Hippocampal formation (tissue), 2 donors: ENCODE measurements at places on chromosomes 13 and 19.
A peak's percentile ranks its signal among the peaks of the same experiment; 100 is the strongest.

DNA sequence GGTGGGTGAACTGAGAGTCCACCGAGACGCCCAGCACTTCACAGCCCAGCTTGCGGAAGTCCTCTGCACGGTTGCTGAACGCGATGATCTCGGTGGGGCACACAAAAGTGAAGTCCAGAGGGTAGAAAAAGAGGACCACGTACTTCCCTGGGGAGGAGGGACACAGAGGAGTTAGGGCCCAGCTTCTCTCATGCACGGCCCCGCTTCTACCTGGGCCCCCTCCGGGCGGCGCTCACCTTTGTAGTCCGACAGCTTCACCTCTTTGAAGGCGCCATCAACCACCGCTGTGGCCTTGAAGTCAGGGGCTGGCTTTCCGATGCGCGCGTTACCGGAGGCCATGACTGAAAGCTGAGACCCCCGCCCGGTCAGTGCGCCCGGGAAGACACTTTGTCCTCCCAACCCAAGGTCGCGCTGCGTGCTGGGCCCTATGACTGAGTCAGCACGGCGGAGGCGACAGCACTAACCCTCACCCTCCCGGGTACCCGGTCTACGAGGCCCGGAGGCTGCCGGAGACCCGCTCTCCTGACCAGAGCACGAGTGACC lies 606 bp downstream of the PRDX2 start:
- no peak for DNase-seq

GRCh38 chr19:31340042-31341025 lies 8.9 kb downstream of the TSHZ3 start:
- DNase-seq, result no peak

- no peak for DNase-seq
Measured at GRCh38 chr19:39132344-39132969, 6.9 kb downstream of the PAK4 start.

DNA sequence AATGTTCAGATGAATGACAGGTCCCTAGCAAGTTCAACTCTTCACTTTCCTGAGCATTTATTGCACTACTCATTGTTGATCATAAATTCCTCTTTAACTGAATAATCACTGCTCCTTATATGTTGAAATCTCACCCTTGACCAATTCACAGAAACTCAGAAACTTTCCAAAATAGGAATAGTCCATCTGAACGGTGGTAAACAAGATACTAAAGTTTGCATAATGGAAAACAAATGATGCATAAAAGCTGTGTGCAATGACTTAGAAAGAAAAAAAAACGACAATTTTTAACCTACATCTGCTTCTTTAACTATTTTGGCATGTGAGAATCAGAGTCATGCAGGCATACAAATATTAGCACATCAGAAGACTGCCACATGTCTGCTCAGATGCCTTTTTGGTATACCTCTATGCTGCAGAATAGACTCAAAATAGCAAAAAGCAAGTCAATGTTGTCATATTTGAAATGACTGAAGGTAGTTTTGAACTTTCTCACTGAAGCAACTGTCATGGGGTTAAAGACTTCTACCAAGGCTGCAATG lies 34.8 kb downstream of the SLC10A2 start:
- DNase-seq, result no peak

DNA sequence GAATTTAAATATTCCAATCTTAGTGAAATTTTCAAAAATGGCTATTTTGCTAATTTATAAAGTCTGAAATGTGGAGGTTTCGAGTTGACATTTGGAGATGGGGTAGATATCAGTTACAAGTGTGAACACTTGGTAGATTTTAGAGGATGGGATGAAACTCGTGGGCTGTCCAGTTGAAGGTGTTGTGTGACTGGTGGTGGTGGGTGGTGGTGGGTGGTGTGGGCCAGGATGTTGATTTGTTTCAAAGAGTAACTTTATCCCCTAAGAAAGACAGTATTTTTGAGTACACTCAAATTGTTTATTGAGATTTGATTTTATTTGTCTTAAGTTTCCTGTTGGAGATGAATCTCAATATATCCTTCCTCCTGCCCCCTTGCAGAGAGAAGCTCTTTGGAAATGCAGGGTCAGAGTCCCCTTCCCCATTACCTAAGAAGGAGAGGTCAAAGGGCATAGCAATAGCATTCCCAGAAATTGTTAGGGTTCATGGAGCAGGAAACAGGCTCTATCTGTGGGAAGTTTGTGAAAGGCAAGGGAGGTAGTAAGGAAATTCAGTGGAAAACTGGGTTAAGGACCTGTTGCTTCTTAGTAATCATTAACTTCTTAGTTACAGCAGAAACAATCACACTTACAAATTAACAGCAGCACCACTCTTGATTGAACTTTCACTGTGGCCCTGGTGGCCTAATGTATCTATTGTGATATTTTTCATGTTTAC lies 133.6 kb upstream of the RNF113B start:
- no peak for DNase-seq

DNA sequence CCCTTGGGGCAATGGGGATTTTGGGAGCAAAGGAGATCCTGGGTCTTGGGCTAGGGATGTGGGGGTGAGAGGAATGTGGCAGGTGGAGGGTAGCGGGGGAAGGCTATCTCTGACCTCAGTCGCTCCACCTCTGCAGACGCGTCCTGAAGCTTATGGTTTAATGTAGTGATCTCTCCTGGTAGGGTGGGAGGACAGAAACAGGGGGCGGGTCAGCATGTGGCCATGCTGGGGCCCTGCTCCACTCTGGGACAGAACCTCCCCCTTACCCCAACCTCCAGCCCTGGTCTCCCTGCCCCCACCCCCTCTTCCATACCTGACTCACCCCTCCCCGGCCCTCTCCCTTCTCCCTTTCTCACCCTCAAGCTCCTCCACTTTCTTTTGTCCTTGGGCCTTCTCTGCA lies 1.4 kb downstream of the BST2 start:
- DNase-seq, result no peak

DNA sequence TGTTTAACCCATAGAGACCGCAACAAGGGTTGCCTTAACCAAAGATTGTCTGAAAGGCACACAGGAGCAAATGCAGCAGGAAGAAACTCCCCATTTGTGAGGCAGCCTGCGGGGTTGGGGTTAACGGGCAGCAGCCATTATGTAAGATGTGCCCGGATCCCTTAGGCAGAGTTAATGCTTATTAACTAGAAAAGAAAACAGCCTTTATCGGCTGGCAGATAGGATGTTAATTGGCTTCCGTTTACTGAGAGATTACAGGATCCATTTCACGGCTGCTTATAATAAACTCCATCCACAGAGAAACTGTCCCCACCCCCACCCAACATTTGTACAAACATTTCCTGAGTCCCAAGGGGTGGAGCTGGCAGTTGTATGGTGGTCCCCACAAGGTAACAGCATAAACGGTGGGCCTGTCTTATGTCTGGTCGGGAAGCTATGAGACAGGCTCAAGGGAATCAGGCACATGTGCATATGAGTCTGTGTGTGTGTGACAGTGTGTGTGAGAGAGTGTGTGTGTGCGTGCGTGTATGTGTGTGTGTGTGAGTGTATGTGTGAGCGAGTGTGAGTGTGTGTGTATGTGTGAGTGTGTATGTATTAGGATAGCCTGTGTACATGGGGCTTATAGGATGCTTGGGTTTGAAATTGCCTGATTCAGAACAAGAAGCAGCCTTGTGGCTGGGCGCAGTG lies 10.5 kb downstream of the SLC25A42 start:
- no peak for DNase-seq

DNA sequence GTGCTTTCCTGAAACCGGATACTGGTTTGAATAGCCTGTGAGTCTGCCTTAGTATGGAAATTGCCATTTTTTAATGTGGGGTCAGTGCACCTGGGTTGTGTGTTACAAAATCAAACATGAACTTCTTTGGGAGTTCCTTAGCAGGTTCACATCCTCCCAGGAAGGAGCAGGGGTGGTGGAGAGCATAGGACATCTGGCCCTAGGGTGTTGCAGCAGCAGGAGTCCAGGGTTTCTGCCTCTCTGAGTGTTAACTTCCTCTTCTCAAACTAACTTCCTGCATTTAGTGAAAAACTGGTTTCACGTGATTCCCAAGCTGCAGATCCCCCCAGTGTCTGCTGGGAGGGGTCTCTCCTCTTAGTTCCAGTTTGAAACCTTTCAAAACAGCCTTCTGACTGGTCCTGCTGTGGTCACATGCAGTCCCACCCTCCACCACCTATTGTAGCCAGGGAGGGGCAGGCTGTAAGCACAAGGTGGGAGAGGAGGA lies 7.2 kb downstream of the RNASEH2B start:
- DNase-seq, result peak; percentile 28

GRCh38 chr13:85806553-85807175 lies 7.4 kb upstream of the SLITRK6 start:
- peak; percentile 56 for DNase-seq

DNA sequence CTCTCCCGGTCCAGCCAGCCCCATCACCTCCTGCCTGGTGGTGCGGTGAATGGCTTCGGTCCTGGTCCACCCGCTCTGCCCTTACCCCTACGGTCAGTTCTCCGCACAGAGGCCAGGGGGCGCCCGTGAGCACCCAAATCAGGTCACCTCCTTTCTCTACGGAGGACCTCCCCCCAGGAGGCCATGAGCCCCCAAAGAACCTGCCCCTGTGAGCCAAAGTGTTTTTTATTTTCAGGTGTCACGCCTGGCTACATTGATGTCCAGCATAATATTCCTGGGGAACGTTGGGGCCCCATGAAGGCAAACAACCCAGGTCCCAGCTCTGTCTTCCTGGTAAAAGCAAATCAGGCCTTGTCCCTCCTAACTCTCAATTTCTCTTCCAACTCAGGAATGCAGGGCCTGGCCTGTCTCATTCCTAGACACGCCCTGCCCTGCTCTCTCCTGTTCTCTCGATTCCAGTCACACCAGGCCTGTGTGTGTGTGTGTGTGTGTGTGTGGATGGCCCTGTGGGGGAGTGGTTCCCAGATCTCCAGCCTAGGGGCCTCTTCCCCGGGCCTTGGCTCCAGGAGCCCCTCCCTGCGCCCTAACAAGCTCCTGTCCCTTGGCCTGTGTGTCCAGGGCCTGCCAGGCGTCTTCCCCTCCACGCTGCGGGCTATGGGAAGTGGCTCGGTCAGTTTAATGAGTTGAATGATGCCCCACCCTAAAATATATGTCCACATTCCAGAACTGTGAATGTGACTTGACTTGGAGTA lies 9.7 kb upstream of the GIPC1 start:
- no peak for DNase-seq

DNA sequence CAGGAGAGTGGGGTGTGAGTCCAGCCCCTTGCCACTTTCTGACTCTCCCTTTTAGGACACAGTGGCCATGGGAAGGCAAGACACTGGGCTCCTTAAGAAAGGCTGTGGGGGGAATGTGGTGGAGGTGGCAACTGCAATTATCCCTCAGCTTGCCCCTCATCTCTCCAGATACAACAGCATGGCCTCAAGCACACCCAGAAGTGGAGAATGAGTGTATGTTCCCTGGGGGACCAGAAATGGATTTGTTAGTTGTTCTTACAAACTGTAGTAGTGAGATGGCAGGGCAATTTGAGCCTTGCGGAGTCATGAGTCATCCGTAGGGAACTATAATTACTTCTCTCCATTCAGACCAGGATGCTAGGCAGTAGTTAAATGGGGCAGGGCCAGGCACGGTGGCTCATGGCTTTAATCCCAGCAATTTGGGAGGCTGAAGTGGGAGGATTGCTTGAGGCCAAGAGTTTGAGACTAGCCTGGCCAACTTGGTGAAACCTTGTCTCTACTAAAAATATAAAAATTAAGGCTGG lies 25.6 kb upstream of the CXCL17 start:
- no peak for DNase-seq

- DNase-seq, result peak; percentile 15
Measured at GRCh38 chr13:28423010-28423409, 71.9 kb downstream of the FLT1 start.

GRCh38 chr19:41887711-41888382 lies 4.9 kb downstream of the ARHGEF1 start:
- peak; percentile 50 for DNase-seq

GRCh38 chr13:48040896-48041295 lies 3.4 kb downstream of the NUDT15 start:
- DNase-seq, result no peak

- no peak for DNase-seq
Measured at GRCh38 chr19:23415561-23416191, 20.4 kb upstream of the ZNF91 start.

- no peak for DNase-seq
Measured at GRCh38 chr19:33497778-33498175, 23.8 kb downstream of the PEPD start.

DNA sequence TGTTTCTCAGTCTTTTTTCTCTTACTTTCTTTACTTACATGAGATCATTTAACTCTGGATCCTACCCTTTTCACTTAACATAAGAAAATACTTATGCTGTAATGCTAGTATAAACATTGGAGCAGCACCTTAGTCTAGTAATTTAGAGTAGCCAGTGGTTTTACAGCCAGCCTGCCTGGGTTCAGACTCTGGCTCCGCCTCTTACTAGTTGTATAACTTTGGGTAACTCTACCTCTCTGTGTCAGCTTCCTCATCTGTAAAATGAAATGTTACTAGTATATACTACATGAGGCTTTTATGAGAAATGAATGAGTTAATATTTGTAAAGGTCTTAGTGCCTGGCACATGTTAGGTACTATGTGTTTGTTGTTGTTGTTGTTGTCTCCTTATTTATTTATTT lies 5.6 kb downstream of the CDADC1 start:
- no peak for DNase-seq

DNA sequence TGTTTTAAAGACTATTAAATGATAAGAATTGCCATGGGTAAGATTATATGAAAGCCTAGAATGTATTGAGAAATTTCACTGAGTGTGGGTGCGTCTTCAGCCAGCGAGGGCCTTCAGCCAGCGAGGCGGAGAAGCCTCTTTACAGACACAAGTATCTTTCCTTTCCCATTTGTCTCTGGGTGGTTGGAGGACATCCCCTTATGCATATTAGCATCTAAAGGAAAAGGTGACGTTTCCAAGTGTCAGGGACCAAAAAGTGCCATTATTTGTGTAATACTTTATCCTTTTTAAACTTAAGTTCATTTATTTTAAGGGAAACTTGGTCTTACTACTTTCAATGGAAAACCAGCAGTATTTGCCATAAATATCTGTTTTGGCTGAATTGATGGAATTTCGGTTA lies 22.2 kb downstream of the SMARCA4 start:
- DNase-seq, result no peak

DNA sequence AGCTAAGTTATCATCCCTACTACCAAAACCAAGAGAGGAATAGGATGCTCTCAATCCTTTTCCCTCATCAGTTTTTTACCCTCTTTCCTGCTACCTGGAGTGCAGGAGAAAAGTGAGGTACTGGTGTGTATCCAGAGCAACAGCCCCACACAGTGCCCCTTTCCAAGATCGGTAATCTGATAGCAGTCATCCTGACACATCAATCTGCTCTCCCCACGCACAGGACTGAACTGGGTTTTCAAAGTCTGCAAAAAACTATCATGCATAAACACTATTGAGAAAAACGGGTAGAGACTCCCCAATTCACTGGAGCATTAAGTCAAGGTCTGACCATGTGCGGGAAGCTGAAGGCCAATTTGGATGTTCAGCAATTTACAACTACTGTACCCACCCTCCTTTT lies 284.8 kb downstream of the RBM26 start:
- no peak for DNase-seq

- DNase-seq, result no peak
Measured at GRCh38 chr19:17835182-17836006, 12.4 kb downstream of the JAK3 start.
